Fibroblast of skin of right quadriceps (primary cell): ENCODE measurements at places on chromosomes 16 and 17.

DNA sequence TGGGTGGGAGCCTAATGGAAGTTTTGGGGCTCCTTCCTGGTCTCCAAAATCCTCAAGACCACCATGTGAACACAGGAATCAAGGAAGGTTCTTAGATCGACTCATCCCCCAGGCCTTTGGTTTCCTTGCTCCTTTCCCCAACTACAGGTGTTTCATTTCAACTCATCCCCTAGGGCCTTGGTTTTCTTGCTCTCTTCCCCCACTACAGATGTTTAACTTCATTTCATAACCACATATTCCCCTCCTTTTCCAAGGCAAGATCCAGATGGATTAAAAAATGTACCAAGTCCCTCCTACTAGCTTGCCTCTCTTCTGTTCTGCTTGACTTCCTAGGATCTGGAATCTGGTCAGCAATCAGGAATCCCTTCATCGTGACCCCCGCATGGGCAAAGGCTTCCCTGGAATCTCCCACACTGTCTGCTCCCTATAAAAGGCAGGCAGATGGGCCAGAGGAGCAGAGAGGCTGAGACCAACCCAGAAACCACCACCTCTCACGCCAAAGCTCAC is at the start of gene CCL11:
TSS of gene CCL11 (plus strand) at position 457 of the 507 bp plus-strand sequence. CDS start 67 bp downstream, outside the sequence.
- no peak for DNase-seq

GRCh38 chr17:50029185-50029584 is 26.7 kb upstream of the ITGA3 start:
- no peak for DNase-seq

GRCh38 chr16:20137194-20137593 is 63.5 kb upstream of the GPR139 start:
- DNase-seq: no peak

GRCh38 chr17:9790889-9791876 is at the start of gene DHRS7C:
TSS of gene DHRS7C (minus strand) at chr17:9791592. CDS start at chr17:9791284, 308 bp downstream.
- no peak for DNase-seq

DNA sequence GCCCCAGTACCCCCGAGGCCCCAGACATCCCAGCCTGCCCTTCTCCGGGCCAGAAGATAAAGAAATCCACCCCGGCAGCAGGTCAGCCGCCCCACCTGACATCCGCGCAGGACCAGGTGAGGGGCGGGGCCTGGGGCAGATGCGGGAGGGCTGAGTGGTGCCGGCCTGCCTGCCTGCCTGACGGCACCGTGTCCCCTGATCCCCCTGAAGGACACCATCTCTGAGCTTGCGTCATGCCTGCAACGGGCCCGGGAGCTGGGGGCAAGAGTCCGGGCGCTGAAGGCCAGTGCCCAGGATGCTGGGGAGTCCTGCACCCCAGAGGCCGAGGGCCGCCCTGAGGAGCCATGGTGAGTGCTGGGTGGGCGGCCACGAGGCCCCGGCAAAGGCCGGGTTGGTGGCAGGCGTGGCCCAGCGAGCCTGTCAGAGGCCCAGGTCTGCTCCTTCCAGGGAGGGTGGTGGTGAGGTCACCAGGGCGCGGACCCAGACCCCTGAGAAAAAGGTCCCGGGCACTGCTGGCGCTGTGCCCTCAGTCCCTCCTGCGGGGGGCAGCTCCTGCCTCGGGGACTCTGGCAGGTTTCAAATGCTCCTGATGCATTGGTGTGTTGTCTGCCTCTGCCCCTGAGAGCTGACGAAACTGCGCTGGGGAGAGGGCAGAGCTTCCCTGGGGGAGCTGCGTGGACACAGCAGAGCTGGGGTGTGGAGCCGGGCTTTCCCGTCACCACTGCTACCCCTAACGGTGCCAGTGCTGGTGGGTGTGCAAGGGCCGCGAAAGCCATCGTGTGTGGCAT is 1.2 kb downstream of the CDT1 start:
- no peak for DNase-seq

DNA sequence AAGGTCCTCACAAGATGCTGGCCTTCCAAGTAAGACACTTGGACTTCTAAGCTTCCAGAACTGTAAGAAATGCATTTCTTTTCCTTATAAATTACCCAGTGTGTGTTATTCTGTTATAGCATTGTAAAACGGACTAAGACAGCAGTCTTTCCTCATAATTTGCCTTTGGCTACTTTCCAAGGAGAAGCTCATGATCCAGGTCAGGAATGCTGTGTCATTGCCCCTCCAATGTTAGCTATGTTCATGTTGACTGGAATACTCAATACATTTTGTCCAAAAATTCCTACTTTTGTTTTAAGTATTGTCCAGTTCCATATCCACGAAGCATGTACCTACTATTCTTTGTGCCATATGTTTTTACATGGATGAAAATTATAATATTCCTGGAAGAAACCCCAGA is 234.6 kb downstream of the HS3ST3A1 start:
- DNase-seq: no peak

- no peak for DNase-seq
Measured at GRCh38 chr17:15744885-15745284, 12.8 kb downstream of the TBC1D26 start.

GRCh38 chr16:70437017-70437581 is 1.8 kb downstream of the ST3GAL2 start:
- peak; percentile 96 for DNase-seq

DNA sequence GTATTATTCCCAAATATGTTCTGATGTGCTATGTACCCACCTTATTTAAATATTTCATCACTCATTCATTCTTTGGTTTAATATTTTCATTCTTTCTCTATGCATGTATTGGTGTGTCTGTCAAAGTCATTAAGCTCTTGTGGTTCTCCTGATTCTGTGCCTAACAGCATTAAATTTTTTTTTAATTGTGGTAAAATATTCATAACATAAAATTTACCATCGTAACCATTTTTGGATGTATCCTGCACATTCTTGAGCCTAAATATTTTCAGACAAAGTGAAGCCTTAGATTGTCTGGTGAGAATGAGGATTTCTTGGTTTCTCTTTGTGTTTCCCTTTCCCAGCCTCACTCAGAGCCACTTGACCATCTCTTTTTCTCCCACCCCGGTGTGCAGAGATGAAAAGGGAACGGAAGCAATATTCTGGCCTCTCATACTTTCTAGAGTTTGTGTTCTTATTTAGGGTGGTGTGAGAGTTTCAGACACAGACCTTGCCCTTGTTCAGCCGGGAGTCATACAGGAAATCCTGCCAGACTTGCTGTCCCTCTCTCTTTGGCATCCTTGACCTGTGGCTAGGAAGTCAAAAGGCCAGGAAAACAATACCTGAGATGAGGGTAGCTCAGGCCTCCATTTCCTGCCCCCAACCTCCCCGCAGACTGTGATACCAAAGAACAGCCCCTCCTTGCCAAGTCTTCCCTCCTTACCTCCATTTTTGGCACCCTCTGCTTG is 4.9 kb downstream of the CCL5 start:
- no peak for DNase-seq
